ENCODE measurements at places on chromosomes 12 and 14.

GRCh38 chr12:80184926-80185325 lies 85.6 kb downstream of the OTOGL start:
- DNase-seq: no peak

DNA sequence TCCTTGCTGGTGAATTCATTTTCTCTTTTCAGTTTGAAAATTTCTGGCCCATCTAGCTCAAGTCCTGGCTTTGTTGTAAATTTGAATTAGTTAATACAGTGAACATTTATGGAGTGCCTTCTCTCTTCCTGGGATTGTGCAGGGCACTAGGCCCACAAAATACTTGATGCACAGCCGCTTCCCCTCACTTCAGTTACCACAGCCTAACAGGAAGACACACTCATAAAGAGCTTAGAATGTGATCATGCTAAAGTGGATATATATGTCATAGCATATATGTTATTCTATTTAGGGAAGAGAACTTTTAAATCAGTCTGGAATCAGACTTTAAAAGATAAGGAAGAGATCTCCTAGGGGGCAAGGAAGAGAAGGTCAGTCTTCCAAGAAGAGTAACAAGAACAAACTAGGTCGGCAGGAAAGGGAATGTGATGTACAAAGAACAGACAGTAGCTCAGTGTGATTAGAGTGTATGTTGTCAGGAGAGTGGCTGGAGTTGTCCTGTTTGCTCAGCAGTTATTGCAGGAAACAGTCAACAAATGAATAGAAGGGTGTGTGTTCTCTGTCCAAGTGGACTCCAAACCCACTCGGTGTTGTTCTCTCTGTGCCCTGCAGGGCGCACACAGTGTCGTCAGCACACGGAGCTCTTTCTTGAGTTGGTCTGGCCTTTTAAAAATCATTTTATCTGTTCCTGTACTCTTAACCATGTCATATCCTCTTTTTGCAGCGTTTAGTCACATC lies 74.4 kb downstream of the DAAM1 start:
- DNase-seq: no peak

- DNase-seq: no peak
These were observed 225.1 kb upstream of the DIO3 start for GRCh38 chr14:101336183-101336582.

- DNase-seq: no peak
These were observed 17.1 kb upstream of the DLK1 start for GRCh38 chr14:100709289-100710284.

DNA sequence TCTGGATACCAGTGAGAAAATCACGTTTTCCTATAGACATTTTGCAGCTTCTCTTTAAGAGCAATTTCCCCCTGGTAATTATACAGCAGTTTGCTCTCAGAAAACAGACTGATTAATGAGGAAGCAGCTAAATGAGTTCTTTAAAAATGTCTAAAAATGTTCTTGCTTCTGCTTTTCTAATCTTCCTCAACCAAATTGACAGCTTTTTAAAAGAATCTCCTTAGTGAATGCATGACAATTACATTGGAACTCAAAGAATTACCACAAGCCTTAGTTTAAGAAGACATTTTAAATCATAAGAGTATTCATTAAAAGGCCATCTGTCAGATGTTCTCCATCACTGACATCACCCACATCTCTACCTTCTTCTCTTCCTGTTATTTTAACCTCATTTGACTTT lies 135.8 kb upstream of the PLXNC1 start:
- DNase-seq: no peak

DNA sequence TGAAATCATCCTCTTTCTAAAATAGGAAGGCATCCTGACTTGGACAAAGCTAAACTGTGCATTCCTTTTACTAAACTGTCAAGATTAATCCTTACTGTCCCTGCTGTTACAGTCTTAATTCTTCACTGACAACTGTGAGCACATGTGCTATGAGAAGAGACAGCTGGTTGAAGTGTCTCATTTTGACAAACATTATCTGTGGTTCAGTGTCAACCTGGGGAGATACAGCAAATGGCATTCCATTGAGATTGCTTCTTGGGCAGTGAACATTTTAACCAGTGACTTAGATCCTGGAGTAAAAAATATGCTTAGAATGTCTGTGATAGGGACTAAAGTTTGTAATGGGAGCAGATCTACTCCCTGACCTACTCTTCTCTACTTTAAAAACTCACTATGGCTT lies 552.6 kb upstream of the ATP2B1 start:
- no peak for DNase-seq

DNA sequence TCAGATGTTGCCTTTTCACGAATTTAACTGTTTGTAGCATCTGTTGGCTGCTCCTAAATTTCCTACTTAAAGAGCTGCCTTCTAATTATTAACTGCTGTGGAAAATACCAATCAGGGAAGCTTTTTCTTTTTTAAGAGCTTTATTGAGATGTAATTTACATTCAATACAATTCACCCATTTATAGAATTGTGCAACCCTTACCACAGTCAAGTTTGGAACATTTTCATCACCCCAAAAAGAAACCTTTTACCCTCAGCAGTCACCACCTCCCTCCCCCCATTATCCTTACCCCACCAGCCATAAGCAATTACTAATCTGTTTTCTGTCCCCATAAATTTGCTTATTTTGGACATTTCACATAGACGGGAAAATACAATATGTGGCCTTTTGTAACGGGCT lies 1.4 kb downstream of the PCNX4 start:
- DNase-seq: no peak

- DNase-seq: no peak
These were observed 21.6 kb upstream of the STAC3 start for GRCh38 chr12:57272337-57273151.

DNA sequence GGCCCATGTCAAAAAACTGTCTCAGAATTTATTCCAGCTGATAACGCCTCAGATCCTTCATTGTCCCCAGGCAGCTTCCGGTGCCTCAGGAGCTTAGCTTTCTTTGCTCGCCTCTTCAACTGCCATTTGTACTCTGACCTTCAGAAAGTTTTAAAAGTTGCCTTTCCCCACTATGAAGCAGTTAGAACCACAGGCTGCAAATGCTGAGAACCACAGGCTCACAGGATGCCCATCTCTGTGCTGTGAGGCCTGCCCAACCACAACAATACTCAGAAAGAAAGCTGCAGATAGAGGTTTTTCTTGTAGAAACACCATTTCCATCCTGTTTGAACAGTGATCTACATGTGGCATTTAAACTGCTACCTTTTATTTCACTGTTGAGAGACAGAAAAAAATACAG lies 131.1 kb downstream of the PRKCH start:
- DNase-seq: no peak

GRCh38 chr14:23936084-23936829 lies 17.3 kb upstream of the DHRS4 start:
- DNase-seq: no peak

DNA sequence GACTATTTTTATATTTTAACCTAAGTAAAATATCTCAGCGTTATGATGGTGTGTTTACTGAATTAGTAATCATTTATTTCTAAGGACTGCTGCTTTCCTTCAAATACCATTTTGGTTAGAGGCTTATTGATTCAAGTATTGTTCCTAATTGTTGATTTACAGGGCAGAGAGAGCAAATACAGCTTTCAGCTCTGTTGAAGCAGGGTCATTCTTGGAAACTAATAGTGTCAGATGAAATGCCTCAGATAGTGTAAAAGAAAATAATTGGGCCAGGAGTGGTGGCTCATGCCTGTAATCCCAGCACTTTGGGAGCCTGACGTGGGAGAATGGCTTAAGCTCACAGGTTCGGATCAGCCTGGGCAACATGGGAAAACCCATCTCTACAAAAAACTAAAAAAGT lies 249.3 kb downstream of the FUT8 start:
- no peak for DNase-seq

GRCh38 chr14:87975636-87976035 lies 17.3 kb downstream of the GALC start:
- no peak for DNase-seq

DNA sequence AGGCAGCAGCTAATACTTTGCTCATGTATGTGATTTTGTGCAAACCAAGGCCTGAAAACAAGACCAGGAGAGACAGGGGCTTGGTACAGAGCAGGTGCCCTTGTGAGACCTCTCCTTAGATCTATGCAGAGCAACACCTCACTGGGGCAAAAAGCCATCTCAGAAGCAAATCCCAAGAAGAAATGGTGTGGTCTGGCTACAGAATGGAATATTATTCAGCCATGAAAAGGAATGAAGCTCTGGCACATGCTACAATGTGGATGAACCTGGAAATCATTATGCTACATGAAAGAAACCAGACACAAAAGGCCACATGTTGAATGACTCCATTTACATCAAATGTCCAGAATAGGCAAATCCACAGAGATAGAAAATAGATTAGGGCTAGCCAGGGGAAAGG lies 61.6 kb downstream of the KDM2B start:
- no peak for DNase-seq

DNA sequence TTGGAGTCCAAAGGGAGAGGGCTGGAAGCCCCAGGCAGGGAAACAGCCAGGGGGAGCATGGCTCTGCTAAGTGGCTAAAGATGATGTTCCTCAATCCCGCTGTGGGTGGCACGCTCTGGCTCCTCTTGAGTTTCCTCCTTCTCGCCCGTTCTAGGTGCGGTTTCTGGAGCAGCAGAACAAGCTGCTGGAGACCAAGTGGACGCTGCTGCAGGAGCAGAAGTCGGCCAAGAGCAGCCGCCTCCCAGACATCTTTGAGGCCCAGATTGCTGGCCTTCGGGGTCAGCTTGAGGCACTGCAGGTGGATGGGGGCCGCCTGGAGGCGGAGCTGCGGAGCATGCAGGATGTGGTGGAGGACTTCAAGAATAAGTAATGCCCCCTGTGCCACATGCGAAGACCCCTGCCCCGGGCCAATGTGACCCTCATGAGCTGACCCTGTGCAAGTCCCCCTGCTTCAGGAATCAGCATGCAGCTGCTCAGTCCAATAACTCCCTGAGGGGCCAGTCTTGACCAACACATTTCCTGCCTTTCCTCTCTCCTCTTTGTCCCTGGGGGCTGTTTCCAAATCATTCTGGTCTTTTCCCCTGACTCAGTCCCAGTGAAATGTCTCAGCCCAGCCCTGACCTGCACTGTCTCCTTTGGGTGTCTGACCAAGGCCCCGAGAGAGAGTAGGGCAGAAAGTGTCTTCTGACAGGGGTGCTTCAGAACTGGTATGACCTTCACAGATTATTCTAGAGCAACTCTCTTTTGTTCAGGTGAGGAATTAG lies 2.1 kb downstream of the KRT7 start:
- DNase-seq: no peak

DNA sequence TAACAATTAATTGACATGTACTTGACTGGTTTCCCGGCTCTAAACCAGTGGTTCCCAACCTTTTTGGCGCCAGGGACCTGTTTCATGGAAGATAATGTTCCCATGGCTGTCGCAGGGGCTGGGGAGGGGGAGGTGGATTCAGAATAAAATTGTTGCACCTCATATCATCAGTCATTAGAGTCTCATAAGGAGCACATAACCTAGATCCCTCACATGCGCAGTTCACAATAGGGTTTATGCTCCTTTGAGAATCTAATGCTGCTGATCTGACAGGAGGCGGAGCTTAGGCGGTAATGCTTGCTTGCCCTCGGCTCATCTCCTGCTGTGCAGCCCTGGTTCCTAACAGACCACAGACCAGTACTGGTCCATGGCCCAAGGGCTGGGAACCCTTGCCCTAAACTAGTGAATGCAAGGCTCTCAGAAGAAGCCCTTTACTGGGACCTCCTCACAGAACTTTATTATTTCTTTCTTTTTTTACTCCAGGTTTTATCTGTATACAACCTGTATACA lies 86.4 kb upstream of the SINHCAF start:
- no peak for DNase-seq

GRCh38 chr12:88338486-88338885 lies 196.4 kb downstream of the TMTC3 start:
- DNase-seq: no peak

DNA sequence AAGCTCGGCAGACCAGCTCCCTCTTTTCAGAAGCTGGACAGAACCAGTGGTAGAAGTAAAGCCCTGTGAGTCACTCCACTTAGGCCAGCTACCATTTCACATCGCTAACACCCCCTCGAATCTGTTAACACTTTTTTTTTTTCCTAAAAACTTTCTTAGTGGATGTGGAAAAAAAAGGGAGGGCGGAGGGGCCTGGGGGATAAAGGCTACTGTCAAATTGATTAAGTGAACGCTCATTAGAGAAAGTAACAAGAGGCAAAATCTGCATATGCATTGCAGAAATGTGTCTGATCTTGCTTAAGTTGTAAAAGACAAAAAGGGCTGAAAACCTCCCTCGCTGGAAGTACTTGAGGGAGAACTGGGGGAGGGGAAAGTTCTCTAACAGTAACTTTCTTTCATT lies 86.6 kb upstream of the OTX2 start:
- DNase-seq: no peak

GRCh38 chr14:90570461-90570860 lies 173.6 kb downstream of the CALM1 start:
- no peak for DNase-seq

DNA sequence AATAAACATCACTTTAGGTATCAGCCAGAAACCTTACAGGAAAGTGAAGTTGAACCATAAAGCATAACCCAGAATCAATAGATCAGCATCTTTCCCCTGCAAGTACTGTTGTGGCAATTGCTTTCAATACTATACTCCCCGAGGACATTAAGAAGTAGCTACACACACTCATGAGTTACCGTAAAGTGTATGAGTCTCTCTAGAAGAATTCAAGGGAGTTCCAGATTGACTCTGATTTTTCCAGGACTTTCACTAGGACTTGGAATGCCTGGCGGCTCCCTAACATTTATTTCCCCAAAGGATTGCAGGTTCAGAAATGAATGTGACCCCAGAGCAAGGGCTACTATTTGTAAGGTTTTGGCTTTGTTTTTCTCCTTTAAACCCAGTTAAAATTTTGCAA lies 465.4 kb upstream of the MDGA2 start:
- DNase-seq: no peak

DNA sequence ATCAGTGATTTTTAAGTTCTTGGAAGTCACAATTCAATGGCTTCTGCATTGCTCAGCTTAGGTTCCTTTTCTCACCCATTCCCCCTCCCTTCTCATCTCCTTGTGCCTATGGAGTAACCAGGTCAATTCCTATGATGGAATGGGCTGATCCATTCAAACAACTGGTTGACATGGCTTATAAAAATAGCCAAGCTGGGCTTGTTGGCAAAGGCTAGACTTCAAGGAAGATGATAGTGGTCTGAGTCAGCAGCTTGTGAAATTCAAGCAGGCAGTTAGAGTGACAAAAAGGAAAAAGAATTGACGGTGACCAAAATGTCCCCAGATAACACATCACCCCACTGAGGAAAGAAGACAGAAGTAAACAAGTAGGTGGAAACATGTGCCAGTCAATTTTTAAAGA lies 119.9 kb upstream of the PCED1B start:
- DNase-seq: no peak

DNA sequence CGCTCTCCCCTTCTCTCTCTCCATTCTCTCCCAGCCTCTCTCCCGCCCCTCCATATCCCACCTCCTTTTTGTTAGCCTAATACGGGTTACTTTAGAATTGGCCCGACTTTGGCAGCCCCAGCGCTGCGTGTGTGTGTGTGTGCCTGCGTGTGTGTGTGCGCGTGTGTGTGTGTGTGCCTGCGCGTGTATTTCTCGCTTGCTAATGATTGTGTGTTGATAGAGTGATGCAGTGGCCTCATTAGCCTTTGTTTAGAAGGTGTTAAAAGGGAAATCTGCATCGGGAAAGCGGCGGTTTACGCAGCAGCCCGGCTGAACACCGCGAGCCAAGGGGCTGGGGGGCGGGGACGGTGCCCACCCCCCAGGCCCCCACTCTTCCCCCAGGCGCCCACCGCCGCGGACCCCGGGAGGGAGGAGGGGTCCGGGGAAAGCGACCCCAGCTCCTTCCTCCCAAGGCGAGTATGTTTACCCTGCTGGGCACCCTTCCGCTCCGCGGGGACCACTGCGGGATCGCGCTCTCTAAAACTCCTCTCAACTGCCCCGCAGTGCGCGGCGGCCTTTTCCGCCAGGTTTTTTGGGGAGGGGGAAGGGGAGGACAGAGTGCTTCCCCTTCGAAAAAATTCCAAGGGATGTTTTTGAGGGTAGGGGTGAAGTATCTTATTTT lies 6.8 kb upstream of the LHX5 start:
- no peak for DNase-seq
